ENCODE measurements at places on chromosomes 16 and 17.

DNA sequence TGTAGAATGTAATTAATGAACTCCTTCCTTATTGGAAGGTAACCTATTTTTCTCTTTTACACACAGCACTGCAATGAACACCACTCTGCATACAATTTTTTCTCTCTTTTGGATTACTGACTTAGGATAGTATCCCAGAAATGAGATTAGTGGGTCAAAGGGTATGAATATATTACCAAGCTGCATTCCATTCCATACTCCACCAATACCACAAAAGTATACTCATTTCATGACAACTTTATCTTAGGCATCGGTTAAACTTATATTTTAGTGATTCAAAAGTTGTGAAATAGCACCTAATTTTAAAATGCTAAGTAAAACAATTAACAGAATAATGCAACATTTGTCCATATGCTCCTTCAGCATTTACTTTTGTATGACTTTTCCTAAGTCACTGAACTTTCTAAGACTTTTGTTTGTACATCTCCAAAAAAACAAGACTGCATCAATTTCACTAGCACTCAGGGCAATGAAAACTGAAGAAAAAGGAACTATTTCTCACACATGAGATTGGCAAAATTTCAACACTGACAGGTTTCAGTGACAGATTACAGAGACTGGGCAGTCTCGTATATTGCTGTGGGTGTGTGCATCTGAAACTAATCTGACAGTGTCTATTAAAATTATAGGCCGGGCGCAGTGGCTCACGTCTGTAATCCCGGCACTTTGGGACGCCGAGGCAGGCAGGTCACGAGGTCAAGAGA lies 32.1 kb downstream of the HELZ start:
- peak; percentile 76 for DNase-seq

DNA sequence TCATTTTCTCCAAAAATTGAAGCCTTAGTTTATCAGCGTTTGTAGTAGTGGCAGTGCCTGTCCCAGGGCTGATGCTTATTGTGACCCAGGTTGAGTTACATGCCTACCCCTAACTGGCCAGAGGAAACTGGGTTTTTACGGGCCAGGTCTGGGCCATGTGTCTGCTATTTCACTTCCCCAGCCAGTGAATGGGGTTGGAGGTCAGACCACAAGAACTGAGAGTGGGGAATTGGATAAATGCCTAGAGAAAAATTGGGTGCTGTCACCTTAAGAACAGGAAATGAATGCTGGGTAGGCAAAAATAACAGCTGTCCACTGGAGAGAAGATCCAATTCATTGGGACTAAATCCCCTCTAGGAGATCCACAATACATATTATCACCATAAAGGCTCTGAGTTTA lies 5.2 kb downstream of the ADPRM start:
- peak; percentile 79 for DNase-seq

- no peak for DNase-seq
Measured at GRCh38 chr17:10635290-10635689, 21.8 kb downstream of the MYH3 start.

DNA sequence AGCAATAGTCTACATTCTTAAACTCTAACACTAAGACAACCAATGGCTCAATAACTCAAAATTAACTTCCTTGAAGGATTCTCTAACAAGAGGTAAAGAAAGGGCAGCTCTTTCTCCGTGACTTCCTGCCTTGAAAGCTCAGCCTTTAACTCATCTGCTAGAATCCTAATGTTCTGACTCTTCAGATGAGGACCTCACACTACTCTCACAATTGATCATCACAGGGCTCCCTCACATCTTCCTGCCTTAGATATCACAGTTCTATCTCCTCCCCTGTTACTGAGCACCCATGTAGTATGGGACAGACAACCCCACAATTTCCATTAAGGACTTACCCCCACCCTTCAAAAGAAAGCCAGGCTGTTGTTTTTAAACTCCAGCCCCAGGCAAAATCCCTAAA lies 33.5 kb downstream of the SMURF2 start:
- DNase-seq, result no peak

GRCh38 chr17:17809531-17810083 lies 27.2 kb downstream of the SREBF1 start:
- no peak for DNase-seq

- no peak for DNase-seq
Measured at GRCh38 chr16:3799354-3799753, 81.2 kb downstream of the CREBBP start.

DNA sequence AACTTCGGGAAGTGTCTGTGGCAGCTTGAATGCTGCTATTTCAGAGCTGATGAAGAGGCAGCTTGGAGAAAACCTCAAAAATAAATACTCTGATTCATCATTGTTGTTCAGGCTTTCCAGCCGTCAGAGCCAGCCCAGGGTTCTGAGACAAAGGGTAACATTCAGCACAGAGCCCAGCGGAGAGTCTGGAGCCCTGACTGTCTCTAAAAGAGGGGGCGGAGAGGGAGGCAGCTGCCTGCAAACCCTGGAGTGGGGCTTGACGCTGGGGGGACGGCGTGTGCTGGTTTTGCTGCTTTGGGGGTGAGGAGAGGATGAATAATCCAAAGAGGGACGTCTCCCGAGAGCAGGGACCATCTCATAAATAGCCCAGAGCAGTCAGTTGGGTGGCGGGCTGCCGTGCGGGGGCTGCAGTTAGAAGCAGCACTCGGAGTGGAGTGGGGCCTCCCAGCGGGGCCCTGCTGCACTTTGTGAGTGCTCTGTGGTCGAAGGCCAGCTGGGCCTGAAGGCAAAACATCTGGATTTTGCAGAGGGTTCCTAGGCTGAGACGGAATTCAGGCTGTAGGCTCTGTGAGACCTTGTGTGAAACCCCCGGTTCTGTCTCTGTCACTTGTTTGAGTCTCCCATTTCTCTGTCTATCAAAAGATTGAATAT lies 237.8 kb downstream of the PRKCA start:
- peak; percentile 85 for DNase-seq

DNA sequence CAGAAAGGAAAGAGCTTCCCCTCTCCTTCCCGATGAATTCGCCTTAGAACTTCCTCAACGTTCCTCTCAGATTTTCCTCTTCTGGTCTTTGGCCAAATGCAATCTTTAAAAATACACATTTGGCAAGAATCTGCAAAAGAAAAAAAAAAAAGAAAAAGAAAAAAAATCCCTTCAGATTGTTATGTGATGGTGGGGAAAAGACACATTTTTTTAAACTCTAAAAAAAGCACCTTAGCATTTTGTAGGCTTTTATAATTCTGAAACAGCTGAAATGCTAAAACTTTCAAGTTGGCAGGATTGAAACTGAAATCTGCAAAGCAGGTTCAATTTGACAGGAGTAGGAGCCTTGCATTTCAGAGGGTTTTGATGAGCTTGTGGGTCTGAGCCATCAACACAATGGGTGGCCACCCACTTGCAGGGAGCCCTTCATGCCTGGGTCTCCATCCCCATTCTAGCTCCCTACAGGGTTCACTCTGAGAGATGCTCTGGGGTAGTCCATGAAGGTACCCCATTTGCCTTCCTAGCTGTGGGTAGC lies 33.1 kb downstream of the CACNG3 start:
- no peak for DNase-seq

GRCh38 chr16:84239141-84239769 lies 557 bp downstream of the KCNG4 start:
- DNase-seq, result no peak

- DNase-seq, result no peak
Measured at GRCh38 chr17:70869402-70870085, 700.2 kb downstream of the KCNJ2 start.

DNA sequence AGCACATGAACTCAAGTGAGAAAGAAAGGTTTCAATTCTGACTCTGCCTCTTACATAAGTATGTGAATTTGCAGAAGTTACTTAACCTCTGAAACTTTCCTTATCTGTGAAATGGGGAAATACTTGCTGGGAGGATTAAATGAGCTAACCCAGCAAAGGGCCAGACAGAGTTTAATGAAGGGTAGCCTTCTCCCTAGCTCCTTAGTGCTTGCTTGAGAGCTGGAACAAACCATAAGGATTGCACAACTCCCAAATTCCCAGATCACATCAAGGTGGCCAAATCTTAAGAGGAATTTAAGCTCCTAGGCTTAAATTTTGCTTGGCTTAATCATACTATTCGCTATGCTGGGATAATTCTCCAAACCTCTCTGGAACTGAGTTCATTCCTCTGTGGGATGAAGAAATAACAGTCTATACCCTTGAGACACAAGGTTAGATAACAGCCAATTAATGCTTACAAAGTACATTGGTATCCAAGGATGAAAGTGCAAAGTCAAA lies 11.8 kb upstream of the WSB1 start:
- peak; percentile 12 for DNase-seq

- no peak for DNase-seq
Measured at GRCh38 chr17:75459590-75460267, 3.3 kb downstream of the TMEM94 start.

DNA sequence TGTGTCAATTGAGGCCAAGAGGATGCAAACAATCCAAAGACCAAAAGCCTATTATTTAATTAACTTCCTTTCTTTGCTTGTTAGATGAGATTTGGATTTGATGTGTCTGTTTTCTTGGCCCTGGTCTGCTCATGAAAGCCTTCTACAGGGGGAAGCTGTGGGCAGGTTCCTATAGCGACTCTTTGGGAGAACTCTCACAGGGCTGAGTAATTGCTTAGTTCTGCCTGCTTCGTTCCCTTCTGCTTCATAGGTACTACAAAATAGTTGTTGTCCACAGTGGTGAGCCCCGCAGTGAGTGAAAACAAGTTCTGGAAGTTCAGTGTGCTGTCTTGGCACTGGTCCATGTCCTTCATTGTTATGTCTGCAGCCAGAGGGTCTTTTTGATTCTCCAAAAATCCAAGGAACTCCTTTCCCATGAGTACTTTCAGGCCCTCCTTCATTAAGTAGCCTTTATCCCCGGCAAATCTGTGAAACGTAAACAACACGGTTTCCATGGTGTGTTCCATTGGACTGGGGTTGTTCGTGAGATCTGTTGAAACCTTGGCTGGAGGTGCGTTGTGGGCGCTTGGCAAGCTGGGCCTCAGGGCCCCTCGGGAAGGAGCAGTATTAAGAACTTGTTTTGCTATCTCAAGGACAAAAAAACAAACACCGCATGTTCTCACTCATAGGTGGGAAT lies 30.0 kb upstream of the ANKRD40CL start:
- no peak for DNase-seq

DNA sequence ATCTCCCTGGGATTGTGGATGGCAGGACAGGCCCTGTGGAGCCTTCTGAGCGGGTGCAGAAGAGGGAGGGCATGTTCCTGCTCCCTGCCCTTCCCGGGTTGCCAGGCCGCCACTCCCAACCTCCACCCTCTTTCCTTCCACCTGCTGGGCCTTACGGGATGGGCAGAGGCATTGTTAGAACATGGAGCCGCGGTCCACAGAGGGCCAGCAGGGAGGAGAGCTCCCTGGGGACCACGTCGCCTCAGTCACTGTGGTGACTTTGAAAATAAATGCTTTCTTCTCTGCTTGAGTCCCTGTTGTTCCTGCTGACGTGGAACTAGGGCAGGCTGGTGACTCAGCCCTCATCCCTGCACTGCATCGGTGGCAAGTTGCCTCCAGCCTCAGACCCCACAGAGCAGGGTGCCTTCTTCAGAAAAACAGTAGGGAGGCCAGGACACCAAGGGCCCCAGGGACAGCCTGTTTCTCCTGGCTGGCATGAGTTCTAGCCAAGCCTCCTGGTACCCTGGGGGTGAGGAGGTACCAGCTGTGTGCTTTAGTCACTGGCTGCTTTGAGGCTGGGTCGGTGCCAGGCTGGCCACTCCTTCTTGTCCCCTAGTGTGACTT lies 224.9 kb downstream of the SEC14L1 start:
- DNase-seq, result peak; percentile 90

DNA sequence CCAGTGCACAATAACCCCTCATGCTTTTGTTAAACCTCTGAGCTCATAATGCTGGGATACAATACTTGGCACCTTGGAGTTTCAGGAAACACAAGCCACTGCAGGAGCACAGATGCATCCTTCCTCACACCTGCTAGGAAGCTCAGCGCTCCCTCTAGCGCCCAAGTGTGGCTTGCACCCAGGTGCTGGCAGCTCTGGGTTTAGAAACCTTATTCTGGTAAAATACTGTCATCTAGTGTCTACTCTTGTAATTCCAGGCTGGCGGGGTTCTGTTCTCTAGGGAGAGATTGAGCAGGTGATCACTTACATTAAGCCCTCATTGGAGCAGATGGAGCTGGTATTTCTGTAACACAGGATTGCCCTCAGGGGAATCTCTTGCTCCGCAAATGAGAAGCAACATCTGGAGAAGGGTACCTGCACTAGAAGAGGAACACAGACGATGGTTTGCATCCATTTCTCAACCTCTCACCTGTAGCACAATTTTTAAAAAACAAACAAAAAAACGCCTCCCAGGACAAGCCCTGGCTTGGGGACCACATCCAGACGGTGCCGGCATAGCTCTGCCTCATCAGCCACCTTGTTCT lies 1.5 kb downstream of the CCL1 start:
- DNase-seq, result peak; percentile 86

- no peak for DNase-seq
Measured at GRCh38 chr17:27591986-27592385, 39.0 kb upstream of the LGALS9 start.

GRCh38 chr17:65830356-65830755 lies 268.9 kb upstream of the AXIN2 start:
- no peak for DNase-seq

DNA sequence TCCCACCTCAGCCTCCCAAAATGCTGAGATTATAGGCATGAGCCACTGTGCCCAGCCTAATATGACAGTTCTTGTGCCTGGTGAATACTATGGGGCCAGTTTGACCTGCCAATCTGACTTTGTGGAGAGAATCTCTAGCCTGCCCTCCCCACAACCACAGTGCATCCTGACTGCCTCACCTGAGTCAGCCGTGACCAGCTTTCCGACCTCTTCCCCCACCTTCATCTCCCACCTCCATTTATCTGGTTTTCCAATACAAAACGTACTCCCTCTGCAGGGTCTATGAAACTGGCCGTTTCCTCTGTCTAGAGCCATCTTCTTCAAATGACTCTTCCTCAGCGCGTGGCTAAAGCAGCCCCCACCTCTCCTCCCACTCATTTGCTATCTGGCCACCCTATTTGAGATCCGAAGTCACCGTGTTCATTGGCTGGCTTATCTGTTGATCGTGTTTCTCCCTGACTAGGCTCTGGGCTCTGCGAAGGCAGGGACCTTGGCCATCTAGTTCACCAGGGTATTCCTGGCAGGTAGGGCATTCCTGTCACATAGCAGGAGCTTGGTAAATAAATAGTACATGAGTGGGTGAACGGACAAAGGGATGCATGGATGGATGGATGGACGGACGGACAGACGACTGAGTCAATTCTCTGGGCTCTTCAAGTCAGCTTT lies 22.3 kb upstream of the PLLP start:
- DNase-seq, result no peak

DNA sequence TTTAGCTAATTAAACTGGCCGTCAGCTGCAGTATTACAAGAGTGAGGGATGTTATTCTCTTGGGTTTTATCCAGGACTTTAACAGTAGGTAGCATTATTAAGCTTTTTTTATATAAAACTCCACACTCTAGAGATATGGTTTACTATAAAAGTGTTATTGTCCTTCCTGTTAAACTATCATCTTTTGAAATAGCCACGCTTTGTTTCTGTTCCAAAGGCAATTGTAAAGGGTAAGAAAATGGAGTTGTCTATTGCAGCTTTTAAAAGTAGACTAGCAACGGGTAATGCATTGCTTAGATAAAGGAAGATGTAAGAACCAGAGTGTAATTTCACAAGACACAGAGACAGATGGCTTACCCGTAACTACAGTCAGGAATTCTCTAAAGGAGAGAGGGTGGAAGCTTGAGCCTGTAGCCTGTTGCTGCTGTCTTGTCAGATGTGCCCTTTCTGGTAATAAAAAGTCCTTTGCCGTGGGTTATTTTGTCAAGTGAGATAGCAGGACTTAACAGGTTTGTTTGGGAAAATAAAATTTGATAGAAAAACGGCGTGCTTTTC lies 56.4 kb downstream of the WWOX start:
- DNase-seq, result no peak

GRCh38 chr17:72305472-72305871 lies 184.7 kb downstream of the SOX9 start:
- no peak for DNase-seq

All from EL (cell line).